ENCODE measurements at places on chromosomes 1 and 21.

GRCh38 chr1:237390823-237391222, 348.8 kb downstream of the RYR2 start:
- no peak for DNase-seq

- DNase-seq, result no peak
Measured at GRCh38 chr1:2784854-2785630, 16.5 kb downstream of the TTC34 start.

DNA sequence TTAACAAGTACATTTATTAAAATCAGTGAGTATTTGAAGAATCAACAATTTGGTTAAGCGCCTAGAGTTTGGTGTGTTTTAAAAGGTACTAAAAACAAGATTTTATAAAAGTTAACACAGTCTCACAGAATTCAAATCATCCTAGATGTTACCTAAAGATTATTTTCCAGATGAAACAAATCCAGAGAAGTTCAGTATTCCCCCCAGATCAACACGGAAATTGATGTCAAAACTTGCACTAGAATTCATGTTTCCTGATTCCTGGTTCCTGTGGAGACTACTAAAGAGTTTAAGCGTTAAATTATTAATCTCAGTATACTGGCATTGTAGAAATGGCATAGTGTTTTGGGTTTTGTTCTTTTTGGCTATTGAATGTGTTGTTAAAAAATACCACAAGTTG, 1.4 kb downstream of the PTBP2 start:
- no peak for DNase-seq

DNA sequence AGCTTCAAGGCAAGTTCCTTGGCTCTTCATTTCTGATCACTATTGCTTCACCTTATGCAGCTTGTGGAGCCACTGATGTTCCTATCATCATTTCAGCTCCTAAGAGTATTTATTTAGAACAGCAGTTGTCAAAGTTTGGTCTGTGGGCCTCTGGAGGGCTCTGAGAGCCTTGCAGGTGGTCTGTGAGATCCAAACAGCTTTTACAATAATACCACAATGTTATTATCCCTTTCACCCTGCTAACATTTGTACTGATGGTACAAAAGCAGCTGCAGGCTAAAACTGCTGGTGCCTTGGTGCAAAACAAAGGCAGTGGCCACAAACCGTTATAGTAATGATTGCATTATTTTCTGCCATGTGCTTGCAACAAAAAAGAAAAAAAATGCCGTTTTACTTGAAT, 33.8 kb downstream of the PATJ start:
- DNase-seq, result no peak

GRCh38 chr1:173616859-173617258, 14.0 kb upstream of the SLC9C2 start:
- DNase-seq, result no peak

- DNase-seq, result no peak
Measured at GRCh38 chr1:76961181-76961819, 94.0 kb downstream of the ST6GALNAC5 start.

GRCh38 chr1:61978796-61979195, 215.9 kb upstream of the L1TD1 start:
- DNase-seq, result no peak

GRCh38 chr1:170009551-170009950, 64.9 kb downstream of the KIFAP3 start:
- no peak for DNase-seq

GRCh38 chr1:29966526-29967045, 730.3 kb downstream of the PTPRU start:
- no peak for DNase-seq

- DNase-seq, result no peak
Measured at GRCh38 chr1:47230692-47231300, 1.2 kb downstream of the TAL1 start.

DNA sequence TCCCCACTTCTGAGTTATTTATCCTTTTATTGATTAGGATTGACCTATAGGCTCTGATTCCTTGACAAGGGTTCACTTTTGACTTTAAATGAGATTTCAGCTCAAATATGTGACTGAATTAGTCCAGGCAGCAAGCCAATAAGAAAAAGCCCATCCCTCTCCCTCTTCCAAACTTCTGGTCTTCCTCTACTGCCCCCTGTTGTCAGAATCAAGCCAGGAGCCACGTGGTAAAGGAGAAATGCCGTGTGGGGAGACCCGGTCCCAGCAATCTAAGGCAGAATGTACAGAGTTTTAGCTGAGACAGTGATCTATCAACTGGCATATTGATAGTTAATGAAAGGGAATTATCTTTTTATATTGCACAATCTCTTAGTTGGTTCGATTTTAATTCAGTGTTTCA, 5.2 kb downstream of the ADAMTS5 start:
- no peak for DNase-seq

- no peak for DNase-seq
Measured at GRCh38 chr1:31765041-31765467, 914 bp upstream of the ADGRB2 start.

- DNase-seq, result no peak
Measured at GRCh38 chr1:19325368-19325957, 13.3 kb downstream of the SLC66A1 start.

GRCh38 chr1:212040629-212041412, 5.3 kb downstream of the DTL start:
- no peak for DNase-seq

DNA sequence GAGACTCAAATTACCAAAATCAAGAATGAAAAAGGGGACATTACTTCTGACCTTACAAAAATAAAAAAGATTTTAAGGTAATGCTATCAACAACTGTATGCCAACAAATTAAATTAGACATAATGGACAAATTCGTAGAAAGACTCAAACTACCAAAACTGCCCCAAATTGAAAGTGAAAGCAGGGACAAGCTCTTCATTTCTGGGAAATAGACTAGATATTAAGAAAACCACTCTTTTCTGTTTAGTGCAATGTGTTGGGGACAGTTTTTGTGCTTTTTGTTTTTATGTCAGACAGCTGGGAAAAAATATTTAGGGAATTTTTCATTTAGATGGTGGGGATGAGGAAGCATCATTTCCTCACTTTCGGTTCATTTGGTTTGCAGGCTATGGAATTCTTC, 4.9 kb upstream of the GBP1 start:
- no peak for DNase-seq

DNA sequence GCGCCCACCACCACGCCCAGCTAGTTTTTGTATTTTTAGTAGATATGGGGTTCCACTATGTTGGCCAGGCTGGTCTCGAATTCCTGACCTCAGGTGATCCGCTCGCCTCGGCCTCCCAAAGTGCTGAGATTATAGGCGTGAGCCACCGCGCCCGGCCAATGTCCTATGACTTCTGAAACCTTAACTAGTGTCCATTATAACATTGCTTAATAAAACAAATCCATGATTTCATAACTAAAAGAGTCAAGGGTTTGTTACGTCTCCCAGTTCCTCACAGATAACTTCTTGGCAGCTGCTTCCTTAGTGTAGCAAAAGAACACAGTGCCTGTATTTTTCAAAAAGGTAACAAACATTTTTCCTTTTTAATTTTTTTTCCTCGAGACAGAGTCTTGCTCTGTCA, 53.6 kb downstream of the FBXO42 start:
- no peak for DNase-seq

- DNase-seq, result no peak
Measured at GRCh38 chr21:41808846-41809245, 42.0 kb upstream of the RIPK4 start.

DNA sequence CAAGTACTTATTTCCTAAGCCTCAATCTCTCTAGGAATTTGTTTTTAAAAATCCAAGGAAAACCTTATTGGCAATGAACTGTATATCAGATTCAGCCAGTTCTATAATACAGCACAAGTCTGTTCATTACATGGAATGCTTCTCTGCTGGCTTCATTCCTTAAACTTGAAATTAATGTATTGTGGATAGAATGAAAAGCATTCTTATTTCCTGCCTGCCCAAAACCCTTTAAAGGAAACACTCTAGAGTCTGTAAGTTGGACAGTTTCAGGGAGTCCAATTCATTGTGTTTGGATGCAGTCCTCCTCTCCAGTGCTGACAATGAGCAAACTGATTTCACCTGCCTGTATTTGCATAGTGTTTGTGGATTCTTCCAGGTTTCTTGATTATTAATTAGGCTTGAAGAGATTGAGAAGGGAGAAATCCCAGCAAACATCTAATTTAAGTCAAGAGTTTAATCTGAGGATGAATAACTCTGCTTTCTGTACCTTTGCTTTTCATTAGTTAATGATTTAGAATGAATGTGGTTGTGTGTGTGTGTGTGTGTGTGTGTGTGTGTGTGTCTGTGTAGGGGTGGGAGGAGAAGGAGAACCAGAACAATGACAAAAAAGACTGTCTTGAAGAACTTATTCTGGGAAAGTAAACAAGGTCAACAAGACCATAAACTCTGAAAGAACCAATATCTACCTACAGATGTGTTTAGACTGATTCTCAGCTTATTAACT, 61.2 kb downstream of the CACHD1 start:
- DNase-seq, result no peak

- DNase-seq, result no peak
Measured at GRCh38 chr1:204782118-204782700, 88.5 kb upstream of the NFASC start.

DNA sequence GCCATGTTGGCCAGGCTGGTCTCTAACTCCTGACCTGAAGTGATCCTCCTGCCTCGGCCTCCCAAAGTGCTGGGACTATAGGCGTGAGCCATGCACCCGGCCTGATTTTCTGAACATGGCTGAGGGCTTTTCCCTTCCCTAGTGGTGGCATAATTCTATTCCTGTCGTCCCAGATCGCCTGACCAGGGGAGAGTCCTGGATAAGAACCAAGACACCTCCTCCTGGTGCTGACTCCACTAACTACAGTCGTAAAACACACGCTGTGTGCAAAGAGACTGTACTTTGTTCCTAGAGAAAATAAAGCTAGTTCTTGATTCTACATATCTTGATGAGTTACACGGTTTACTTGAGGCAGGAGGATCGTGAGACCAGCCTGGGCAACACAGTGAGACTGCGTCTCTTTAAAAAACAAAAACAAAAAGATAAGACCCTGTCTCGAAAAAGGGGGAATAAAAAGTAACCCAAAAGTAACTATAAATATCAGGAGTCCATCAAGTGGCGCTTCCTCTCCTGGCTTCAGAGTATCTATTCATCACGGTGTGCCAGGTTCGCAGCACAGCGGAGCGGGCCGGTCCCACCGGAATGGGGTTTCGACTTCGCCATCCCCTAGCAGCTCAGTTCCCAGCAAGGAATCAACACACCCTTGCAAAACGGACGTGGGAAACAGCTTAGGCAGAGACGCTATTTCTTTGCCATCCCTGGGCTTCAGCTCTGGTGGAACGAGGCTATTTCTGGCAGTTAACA, 973 bp downstream of the SDF4 start:
- no peak for DNase-seq

DNA sequence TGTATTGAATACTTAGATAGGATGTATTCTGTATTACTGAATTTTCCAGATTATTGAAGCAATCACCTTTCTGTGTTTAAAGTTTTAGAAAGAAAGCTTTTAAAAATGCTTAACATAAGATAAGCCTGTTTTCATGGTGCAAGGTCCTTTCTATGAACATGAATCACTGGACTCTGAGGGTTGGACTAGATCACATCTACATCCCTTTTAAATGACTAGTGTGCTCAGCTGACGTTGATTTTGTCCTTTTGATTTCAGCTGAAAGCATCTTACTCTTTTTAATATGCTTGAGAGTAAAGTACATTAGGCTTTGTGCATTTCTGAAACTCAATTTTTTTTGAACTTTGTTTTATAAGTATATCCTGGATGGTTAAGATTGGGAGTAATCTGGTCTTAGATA, 16.2 kb downstream of the MIER1 start:
- DNase-seq, result no peak

GRCh38 chr1:6253380-6253779, 7.5 kb downstream of the GPR153 start:
- no peak for DNase-seq

- DNase-seq, result no peak
Measured at GRCh38 chr1:200242110-200243041, 167.5 kb downstream of the ZNF281 start.

- DNase-seq, result no peak
Measured at GRCh38 chr1:162094271-162094670, 24.8 kb downstream of the NOS1AP start.

- DNase-seq, result no peak
Measured at GRCh38 chr1:93016171-93016570, 54.9 kb upstream of the DIPK1A start.

- no peak for DNase-seq
Measured at GRCh38 chr1:107142666-107143065, 1.8 kb downstream of the NTNG1 start.

DNA sequence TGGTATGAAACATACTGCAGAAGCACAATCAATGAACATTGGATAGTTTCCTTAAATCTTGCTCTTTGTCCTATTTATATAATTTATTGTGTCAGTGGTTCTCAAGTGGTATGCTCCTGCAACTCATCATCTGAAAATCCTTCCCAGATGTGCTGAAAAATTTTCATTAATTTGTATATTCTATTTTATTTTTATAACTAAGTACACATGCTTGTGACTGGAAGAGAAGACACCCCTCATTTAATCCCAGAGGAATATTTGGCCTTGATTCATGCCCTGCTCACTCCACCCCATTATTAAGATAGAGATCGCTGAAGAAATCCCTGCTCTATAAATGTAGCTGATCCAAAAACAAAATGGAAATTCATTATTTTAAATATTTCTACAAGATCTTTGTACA, 870.5 kb upstream of the CXADR start:
- DNase-seq, result no peak

GRCh38 chr1:167093846-167094516, at the start of gene STYXL2:
TSS of gene STYXL2 (plus strand) at chr1:167094075. CDS start at chr1:167094850, 775 bp downstream.
- DNase-seq, result no peak

DNA sequence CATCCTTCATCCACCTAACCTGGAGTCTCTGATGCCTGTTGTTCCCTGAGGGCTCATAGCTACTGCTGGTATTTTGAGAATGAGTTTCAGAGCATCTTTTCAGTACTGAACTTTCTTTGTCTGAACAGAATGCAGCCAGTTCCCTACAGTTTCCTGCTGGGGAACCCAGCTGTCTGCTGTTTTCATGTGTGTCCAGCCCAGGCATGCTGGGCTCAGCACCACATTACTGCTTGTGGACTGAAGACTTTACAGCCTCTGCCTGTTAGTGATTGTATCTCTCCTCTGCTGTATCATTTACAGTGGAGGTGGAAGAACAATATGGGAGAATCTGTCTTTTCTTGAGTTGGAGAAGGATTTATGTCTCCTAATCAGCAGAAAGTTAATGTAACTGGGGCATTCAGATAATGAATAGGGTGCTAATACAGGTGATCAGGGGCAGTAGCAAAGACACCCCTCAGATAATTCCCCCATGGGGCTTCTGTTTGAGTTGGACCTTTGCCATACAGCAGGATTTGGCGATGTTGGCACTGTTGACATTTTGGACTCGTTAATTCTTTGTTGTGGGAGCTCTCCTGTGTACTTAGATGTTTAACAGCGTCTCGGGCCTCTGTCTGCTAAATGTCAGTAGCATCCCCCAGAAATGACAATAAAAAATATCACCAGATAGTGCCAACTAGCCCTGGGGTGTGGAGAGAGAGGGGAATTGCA, 207.7 kb downstream of the HHAT start:
- DNase-seq, result no peak

- DNase-seq, result no peak
Measured at GRCh38 chr1:94433866-94434265, 15.7 kb downstream of the ABCD3 start.

GRCh38 chr21:35681946-35682345, 378.4 kb downstream of the SETD4 start:
- DNase-seq, result no peak

All from stimulated activated CD4-positive, alpha-beta T cell treated with anti-CD3 and anti-CD28 coated beads, Interleukin-1b, Interleukin-23, amount 100 ng/mL, for 1 hour (primary cell).